CD4-positive, CD25-positive, alpha-beta regulatory T cell (primary cell): ENCODE measurements at places on chromosomes 1 and 21.

GRCh38 chr1:235327559-235328270 lies at the start of gene ARID4B:
ARID4B (minus strand) TSS chr1:235328179; CDS start chr1:235326919, 1,260 bp downstream.
- DNase-seq, result no peak

DNA sequence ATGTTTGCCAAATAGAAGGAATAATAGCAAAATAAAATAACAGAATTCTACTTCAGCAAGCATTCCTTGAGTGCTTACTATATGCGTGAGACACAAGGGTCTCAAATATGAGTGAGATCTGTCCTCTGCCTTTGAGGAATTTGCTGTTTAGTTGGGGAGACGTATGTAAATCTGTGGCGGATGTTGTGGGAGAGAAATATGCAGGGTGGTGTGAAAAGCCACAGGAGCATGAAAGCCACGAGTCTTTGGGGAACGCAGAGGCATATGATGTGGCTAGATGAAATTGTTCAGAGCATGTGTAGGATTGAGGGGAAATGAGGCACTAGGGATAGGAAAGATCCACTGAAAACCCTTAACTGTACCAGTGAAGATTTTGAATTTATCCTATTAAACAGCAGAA lies 244.4 kb downstream of the PBX1 start:
- no peak for DNase-seq

GRCh38 chr1:80593197-80593596 lies 1207.5 kb upstream of the ADGRL2 start:
- no peak for DNase-seq

GRCh38 chr1:56315293-56315942 lies 263.9 kb downstream of the PLPP3 start:
- no peak for DNase-seq

- no peak for DNase-seq
These were observed 155.9 kb upstream of the RUNX1 start for GRCh38 chr21:35204850-35205541.

GRCh38 chr1:111704240-111704639 lies 35.0 kb downstream of the INKA2 start:
- no peak for DNase-seq

DNA sequence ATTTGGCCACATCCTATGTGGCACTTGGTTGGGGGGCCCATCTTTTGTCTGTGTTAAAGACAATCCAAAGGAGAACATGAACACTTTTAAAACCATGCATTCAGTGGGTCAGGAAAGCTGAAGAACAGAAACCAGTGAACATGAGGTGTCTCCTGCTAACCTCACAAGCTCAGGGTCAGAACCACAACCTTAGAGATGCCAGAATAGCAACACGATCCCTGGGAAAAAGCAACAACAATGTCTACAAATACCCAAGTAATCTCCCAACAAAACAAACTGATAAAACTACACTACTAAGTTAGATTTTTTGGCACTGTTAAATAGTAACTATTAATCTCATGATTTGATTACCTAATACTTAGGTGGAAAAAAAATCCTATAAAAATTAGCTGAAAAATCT lies 34.1 kb upstream of the GNG4 start:
- DNase-seq, result no peak

DNA sequence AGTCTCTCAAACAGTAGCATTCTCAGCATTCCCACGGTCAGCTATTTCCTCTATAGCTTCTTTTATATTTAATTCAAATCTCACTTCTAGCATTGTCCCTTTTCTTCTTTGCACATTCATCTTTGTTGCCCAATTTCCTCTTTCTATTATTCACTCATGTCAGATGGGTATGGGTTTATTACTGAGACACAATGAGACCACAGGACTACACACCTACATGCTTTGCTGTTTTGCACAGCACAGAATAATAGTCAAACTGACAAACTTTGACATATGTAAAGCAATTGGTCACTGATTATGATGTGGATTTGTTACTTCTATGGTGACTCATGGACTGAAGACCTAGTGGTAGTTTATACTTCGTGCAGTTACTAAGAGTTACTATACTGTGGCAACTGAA lies 5.8 kb upstream of the CD1C start:
- DNase-seq, result no peak

- no peak for DNase-seq
These were observed 20.2 kb upstream of the SLFNL1 start for GRCh38 chr1:41041614-41042270.
